ENCODE measurements at places on chromosomes 2 and 18.

DNA sequence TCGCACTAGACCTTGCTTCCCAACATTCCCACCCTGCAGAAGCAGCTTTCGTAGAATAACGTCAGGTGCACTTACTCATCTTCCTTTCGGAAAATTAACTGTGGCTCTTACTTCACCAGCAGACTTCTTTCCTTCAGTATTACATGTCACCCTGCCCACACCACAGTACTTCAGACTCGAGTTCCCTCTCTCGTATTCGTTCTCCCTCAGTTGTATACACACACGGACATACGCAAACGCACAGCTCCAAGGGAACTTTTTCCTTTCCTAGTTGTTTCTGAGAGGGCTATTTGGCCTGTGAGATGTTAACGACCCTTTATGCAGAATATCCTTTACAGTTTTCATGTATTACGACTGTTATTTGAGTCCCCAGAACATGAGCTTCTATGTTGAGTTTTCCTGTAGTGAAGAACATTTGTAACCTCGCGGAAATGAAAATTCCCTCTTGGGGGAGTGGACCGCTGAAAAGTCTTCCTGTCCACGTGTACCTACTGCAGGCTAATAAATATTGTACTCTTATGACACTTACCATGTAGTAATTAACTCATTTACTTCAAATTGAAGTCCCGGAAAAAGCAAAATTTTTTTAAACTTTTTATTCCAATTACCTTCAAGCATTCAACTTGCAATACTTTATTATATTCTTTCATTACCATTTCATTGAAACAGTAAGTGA, 908 bp downstream of the ERLEC1 start:
- no peak for DNase-seq

- no peak for DNase-seq
Observed at GRCh38 chr2:234076451-234076850, 25.9 kb downstream of the SPP2 start.

GRCh38 chr2:95333888-95334338, 36.8 kb downstream of the KCNIP3 start:
- DNase-seq: no peak

- peak; percentile 81 for DNase-seq
Observed at GRCh38 chr2:170715062-170715931, at the start of gene SP5. Gene SP5, plus strand, starts transcription at chr2:170715337. Its CDS starts 176 bp downstream, at chr2:170715513.

DNA sequence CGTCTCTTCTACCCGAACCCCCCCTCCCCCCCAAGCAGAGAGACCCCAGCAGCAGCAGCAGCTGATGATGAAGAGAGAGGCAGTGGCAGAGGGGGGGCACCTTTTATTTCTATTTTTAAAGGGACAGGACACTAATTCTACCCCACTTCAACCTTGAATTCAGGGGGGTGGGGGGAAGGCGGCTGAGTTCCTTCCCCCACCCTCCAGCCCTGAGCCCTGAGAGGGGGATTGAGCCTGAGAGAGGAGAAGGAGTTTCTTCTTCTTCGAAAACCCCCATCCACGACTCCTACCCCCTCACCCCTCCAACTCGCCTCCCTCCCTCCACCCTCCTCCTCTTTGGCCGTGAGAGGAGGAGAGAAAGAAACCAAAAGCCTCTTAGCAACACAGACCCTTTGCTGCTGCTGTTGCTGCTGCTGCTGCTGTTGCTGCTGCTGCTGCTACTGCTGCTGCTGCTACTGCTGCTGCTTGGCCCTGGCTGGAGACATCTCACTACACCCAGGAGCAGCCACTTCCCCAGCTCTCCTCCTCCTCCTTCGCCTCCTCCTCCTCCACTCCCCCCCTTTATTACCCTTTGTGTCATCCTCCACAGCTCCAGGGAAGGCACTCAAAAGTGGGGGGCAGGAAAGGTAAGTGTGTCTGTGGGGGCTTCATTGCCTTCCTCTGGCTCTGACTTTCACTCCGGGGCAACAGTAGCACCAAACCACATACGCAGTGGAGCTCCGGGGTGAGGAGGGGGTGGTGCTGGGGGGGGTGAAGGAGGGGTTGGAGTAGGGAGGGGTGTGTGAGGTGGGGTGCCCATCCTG, at the start of gene MBD5:
Gene MBD5 (plus strand): TSS at position 33 of the 803 bp plus-strand sequence.
- peak; percentile 66 for DNase-seq

GRCh38 chr2:186027922-186028321, 289.3 kb downstream of the FSIP2 start:
- DNase-seq: no peak

- DNase-seq: no peak
Observed at GRCh38 chr18:44599412-44599811, 81.3 kb upstream of the SETBP1 start.

GRCh38 chr2:119011162-119011909, 69.3 kb downstream of the MARCO start:
- no peak for DNase-seq

DNA sequence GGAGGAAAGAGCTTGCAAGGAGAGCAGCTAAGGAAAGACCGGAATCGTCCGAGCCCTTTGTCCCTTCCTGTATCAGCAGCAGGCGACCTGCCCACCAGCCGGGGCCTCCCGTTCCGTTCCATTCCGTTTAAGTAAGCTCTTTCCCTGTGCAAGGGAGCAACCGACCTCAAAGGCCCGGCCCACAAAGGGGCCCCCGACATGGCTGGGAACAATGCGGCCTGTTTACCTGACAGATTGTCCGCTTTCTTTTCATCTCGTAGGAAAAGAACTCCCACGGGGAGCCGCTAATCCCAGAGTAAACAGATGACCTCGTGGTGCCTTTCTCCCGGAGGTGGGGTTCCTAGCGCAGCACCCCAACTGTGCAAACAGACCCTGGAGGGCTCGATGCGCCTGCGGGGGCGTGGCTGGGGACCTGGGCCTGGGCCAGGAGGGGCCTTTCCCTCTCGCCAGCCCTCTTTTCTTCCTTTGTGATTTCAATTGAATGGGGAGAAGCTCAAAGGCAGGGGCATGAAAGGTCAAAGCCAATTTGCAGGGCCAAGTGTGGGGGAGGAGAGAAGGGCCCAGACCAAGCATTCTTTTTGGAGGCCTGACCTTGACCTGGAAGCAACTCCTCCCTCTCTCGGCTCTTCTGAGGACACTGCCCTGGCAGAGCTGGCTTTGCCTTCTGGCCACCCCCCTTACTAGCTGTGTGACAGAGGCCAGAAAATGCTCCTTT, 120.2 kb downstream of the INHBB start:
- DNase-seq: peak; percentile 77

DNA sequence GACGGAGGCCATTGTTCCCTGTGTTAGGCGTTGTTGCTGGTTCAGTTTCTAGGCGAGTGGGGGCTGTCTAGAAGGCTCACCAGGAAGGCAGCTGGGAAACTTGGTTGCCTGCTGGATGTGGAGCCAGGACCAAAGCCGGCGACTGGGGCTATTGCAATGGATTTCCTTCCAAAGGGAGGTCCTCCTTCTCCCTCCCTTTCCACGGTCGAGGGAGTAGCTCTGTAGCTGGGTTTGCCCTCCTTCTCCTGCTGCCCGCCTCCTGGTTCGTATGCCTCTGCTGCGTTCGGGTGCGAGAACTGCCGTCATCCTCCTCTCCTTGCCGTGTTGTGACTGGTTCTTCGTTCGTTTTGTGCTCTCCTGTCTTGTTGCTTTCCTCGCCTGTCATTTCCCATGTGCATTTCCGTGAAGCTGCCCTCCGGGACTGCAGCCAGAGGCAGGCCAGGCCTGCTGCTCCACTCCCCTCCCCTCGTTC, 203.4 kb downstream of the NEDD4L start:
- DNase-seq: no peak

- no peak for DNase-seq
Observed at GRCh38 chr18:45974088-45974536, 7.0 kb upstream of the EPG5 start.

- DNase-seq: no peak
Observed at GRCh38 chr2:160343404-160343803, 143.3 kb upstream of the ITGB6 start.

GRCh38 chr2:63059793-63060471, 9.3 kb downstream of the OTX1 start:
- DNase-seq: no peak

DNA sequence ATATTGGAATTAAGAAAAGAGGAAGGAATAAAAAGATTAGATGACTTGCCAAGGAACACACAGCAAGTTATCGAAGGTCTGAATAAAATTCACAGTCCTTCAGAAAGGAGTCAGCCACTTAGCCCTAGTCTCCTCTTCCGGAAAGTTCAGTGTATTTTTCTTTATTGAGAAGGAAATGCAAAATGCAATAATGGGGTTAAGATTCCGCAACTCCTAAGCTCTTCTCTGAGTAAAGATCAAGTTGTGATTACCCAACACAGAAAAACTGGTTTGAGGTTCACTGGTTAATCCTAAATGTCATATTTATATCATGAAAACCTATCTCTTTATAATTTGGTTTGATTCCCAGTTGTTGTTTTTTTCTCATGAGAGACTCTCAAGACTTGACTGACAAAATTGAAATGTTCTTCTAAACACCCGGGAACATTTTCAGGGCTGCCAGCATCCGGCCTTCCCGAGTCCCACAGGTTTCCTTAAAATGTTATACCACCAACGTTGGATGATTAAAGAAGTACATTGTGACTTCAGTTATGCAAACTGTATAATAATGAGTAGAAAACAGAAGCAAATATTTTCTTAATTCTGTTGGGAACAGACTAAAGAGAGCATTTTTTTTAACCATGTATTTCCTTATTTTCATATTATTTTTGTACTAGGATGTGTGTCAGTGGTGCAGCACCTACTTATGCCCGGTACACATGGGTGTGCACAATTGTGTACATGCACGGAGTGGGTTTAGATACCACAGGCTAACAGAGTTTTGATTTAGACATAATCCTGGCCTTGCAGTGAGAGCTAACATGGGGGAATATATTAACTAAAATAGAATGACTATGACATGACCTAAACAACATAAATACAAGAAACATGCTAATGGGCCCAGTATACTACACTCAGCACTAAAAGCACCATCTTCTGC, 100.2 kb downstream of the STK39 start:
- no peak for DNase-seq

DNA sequence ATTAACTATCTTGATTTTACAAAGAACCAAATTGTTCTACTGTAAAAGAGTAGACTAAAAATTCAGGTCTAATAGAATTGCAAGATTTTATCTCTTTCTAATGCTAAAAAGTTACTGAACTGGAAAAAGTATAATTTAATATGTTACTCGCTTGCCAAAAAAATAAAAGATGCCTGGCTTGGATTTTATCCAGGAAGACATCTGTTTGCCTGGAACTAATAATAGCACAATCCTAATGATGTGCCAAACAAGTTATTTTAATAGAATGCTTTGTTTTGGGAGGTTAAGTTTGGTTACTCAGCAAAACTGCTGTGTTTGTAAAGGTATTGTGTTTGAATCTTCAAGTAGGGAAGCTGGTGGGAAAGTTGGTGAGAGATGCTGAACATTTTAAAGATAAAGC, 19.4 kb upstream of the ZSWIM2 start:
- DNase-seq: no peak

DNA sequence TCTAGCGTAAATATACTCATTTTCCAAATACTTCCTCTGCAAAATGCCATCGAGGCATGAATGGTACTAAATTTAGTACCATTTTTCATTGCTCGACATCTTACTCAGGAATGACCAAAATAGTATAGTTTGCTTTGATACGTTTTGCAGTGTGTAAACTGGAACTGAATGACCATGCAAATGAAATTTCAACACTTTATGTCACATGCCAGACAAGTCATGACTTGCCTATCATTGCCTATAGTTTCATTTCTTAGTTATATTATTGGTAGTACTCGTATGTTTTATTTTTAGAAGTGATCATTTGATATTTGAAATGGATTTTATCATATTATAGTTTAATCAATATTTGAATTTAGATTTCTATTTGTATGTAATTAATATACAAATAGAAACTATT, 9.1 kb downstream of the MSTN start:
- no peak for DNase-seq

- DNase-seq: no peak
Observed at GRCh38 chr2:190177249-190178040, 114.9 kb upstream of the MSTN start.

GRCh38 chr2:226800941-226801784, 1.5 kb upstream of the IRS1 start:
- DNase-seq: peak; percentile 91

DNA sequence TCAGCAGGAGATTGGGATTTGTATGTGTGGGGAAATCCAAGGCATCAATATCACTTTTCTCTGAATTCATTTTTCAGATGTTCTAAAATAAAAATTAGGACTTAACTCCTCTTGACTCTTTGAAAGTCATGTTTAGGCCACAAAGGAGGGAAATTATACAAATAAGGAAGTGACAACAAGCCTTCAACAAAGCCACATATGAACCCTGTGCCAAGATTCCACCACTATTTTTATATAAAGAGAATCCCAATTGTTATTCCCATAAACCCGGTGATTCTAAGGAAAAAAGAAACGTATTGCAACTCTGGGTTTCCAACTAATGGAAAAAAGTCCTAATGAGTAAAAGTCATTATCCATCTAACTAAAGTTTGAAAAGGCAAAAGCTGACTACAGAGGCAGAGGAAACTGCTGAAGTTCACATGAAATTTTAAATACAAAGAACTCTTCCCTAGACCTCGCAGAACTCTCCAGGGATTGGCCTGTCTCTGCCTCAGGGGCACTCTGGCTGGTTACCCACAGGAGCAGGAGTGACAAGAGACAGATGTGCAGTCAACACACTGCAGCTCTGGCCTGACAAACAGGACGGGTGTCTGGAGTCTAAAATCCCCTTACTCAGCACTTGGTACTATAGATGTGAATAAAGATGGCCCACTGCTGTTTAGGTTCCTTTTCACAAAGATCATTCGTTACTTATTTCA, 11.5 kb downstream of the NPC1 start:
- DNase-seq: no peak

DNA sequence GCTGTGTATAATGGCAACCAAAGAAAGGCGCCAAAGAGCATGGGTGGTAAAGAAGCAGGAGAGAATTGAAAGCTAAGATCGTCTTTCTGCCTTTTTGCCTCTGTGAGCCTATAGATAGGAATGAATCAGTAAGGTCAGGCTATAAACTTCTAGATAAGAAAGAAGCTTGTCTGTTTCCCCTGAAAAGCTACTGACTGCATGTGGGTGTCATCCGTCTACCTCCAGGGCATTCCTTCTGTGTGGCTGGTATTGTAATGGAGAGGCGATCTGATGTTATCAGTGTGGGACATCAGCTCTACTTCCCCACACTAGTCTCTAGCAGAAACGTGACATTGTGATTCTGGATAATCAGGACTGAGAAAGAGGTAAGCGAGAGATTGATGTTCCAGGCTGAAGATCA, 63.4 kb upstream of the PLA2R1 start:
- no peak for DNase-seq

- DNase-seq: no peak
Observed at GRCh38 chr2:144357623-144358373, 162.1 kb downstream of the ZEB2 start.

GRCh38 chr18:50405582-50406271, 30.9 kb downstream of the SKA1 start:
- DNase-seq: no peak
